ENCODE measurements at places on chromosomes 5 and 9.

GRCh38 chr9:16197578-16198370 is 644.9 kb downstream of the CCDC171 start:
- DNase-seq = no peak

DNA sequence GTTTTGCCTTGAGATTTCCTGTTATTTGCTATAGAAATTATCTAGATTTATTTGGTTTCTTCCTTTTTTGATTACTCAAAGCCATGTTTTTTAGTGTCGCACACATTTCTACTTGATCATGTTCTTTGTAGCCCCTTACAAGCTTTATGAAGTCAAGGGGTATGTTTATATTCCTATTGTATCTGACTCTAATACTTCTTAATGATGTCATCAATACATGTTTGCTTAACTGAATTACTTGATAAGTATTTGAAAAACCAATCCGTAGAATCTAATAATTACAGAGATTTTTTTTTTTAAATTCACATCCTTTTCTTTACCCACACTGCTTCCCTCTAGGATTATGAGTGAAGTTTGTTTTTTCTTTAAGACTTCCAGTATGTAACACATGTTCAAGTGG is 53.0 kb downstream of the CDC42SE2 start:
- DNase-seq = no peak

DNA sequence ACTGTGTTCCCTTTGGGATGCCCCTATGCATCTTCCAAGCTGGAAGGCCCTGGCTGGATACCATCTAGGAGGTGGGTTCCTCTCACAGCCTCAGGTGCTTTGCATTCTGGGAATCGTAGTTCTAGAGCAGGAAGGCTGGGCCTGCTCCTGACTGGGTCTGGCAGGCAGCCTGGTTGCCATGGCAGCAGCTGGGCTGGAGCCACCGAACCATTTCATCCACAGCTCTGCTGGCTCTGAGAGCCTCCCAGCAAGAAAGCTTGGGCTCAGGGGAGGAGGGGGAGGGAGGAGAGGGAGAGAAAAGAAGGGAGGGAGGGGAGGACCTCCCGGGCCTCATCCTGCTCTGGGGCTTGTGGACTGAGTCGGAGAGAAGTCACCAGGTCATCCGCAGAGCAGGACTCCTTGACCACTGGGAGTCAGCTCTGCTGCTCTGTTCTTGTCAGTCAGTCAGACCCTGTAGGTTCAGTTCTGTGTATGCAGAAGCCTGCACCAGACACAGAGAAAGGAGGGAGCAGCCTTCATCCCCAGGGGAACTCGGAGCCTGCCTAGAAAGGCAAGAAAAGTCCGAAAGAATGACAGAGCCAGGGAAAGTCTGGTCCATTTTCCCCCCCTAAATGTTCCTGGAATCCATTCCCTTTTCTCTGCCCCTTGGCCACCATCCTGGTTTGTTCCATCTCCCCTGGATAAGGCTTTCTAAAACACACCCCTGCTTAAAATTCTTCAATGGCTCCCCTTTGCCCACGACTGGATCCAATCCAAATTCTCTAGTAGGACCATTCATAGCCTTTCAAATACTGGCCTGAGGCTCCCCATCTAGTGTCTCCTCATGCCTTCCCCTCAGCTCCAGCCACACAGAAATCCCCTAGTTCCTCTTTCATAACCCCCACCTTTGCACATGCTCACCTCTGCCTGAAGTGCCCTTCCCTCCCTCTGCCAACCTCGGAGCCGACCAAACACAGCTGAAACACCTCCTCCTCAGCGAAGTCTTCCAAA is 65.4 kb upstream of the ARAP3 start:
- peak; percentile 81 for DNase-seq

- DNase-seq = no peak
Measured at GRCh38 chr9:127153501-127153900, 31.1 kb upstream of the ANGPTL2 start.

DNA sequence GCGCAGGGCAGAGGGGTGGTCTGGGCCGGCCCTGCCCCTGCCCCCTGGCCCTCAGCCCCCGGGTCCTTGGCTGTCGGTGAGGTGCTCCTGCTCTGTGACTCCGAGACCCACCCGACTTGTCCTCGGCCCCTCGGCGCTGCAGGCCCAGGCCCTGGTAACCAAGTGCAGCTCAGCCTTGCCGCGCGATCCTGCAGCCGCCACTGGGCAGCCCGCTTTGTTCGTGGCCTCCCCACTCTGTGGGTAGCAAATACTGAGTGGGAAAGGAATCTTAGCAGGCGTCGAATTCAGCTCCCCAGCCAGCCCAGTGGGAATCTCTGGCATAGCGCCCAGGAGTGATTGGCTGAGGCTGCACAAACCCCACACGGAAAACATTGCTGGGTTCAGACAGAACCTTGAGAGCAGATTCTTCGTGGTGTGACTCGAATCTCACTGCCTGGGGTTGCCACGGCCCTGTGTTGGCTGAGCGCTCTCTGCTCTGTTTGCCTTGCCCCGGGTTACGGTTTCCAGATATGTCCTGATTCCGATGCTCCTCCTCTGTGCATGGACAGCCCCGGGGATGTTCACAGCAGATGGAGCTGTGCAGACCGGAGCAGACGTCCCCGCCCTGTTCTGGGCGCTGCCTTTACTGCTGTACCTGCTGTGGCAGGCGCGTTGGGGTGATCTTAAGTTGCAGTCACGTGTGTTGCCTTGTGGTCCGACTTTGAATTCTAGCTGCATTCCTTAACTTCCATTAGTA is 13.4 kb upstream of the EXOC3 start:
- DNase-seq = no peak

DNA sequence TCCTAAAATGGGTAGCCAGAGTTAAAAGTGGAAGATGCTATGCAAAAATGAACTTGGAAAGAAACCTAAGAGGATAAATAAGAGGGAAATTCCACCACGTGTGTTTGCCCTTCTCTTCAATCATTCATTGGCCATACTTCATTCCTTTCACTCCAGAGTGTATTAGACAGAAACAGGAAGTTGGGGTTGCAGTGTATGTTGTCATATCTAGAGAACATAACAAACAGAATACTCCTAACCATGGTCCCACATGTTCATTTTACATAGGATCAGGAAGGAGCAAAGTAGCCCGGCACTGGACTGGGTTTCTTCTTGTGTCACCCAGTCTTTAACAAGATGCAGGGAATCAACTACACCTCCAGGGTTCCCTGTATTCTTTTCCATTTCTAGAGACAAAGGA is 7.6 kb upstream of the GPBP1 start:
- no peak for DNase-seq

DNA sequence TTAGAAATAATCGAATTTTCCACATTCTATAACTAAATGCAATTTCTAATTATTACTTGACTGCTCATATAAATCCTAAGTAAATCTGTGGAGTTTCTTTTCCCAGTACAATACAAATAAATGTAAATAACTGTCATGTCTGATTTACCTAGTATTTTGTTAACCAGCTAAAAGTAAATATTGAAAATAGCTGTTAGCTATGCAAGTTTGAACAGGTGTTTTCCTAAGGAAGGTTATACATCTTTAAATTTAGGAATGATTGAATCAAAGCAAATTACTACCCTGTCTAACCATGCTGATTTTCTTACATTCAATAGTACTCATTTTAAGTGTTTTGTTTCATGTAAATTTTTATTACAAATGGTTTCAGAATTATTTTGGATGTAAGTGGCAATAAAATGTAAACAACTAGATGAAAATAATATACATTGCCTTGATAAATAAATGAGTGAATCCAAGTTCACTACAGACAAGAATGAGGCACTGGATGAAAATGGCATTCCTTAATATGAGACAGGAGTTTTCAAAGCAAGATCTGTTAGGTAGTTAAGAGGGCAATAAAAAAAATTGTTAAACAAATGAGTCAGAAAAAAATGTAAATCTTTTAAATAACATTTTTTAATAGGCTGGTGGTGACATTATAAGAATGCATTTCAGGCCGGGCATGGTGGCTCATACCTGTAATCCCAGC is 15.8 kb downstream of the MCIDAS start:
- DNase-seq = no peak

DNA sequence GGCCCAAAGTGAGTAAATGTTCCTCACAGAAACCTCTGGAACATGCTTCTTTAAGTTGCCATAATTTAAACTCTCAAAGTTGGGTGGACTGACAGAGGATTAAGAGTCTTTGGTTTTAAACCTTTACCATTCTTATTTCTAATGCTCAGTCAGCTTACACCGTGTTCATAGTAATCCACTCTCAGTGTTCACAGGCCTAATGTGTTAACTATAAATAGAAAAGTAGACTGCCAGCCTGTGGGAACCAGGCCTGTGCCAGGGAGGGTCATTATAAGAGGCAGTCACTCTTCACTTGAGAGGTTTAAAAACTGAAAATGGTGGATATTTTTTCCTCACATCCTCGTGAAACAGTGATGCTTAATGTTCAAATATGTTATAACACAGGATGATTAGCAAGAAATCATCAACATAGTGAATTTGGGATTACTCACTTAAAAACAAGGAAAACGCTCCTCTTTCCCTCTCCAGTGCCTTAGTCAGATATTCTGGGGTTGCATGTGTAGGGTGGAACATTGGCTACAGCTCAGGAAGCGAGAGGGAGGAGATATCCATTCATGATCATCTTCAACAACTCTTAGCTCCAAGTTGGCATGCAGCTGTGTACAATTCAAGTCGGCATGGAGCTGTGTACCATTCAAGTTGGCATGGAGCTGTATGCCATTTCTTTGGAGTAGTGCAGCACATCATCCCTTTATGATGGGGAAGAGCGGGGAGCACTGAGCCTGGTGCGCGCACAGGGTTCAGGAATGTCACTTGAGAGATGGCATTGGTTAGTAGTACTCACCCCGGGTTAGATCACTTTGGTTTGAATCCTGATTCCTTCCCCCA is 65.8 kb downstream of the KIAA1958 start:
- no peak for DNase-seq
